ENCODE measurements at places on chromosomes 6 and 20.
A peak's percentile ranks its signal among the peaks of the same experiment; 100 is the strongest.

DNA sequence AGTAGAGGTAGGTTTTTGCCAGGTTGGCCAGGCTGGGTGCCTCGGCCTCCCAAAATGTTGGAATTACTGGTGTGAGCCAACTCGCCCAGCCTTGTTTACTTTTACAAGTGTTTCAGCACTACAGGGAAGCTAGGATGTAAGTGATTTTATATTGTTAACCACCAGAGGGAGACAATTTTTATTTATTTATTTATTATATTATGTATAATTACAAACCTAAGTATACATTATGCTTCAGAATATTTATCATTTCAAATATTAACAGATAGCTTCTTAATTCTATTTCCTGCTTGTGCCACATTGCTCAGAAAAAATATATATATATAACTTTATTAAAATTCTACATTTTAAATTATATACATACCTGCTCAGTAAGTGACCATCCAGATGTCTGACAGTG is 9.8 kb downstream of the MMUT start:
- DNase-seq = no peak

- peak; percentile 43 for DNase-seq
These were observed 70.2 kb upstream of the CD93 start for GRCh38 chr20:23156170-23156841.

- no peak for DNase-seq
These were observed 43.0 kb downstream of the JARID2 start for GRCh38 chr6:15288856-15289255.

GRCh38 chr6:168627506-168628175 is 186.7 kb downstream of the SMOC2 start:
- DNase-seq = no peak

DNA sequence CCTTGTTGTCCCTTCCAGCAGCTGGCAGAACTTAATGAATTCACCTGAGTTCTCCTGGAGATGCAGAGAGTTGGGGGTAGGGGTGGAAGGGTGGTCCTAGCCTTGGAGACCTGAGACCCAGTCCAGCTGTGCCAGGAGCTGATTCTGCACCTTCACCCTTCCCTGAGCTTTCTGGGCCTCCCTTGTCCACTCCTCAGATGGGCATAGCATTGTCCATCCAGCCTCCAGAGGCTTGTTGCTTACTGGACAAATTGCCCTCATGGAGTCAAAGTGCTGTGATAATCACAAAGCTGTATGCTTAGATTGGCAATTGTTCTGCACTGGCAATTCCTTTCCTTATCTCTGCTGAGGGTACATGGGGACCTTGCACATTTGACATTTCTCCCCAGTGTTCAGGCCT is 16.5 kb downstream of the CST9L start:
- no peak for DNase-seq

DNA sequence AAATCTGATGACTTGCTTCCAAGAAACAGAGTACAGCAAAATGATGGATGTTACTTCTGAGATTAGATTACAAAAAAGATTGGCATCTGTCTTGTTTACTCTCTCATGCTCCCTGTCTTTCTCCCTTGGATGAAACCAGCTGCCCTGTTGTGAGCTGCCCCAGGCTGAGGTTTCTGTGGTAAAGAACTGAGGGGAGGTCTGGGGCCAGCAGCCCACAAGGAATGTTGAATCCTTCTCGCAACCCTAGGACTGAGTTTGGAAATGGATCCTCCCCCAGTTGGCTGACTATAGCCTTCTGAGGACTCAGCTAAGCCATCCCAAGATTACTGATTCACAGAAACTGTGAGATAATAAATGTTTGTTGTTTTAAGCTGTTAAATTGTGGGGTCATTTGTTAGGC is 5.6 kb upstream of the HECA start:
- DNase-seq = no peak

DNA sequence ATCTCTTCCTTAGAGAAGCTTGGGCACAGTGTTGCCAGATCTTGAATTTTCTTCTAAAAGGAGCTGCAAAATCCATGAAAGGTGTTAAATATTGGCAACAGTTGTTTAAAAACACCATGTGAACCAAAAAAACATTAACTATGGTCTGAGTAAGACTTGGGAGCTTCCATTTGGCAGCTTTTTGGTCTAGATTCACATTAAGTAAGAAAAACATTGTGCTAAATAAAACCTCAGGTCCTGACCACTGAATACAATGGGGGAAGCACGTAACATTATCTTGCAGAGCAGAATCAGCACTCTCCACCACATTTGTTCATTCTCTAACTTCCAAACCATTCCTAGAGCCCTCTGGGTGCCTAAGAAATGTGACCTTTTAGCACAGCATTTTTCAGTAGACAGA is 437.6 kb upstream of the PLCB4 start:
- DNase-seq = no peak
